ENCODE measurements at places on chromosomes 16 and 17. TPM values are rescaled to one million over a fixed set of nuclear protein-coding genes. Genes with fewer than 3 reads are reported as not detected.
A peak's percentile ranks its signal among the peaks of the same experiment; 100 is the strongest.

- DNase-seq: no peak
These were observed 368.8 kb downstream of the SNX29 start for GRCh38 chr16:12345349-12345748.

NLRC3 gene
- total RNA-seq: 0.17 TPM

DNA sequence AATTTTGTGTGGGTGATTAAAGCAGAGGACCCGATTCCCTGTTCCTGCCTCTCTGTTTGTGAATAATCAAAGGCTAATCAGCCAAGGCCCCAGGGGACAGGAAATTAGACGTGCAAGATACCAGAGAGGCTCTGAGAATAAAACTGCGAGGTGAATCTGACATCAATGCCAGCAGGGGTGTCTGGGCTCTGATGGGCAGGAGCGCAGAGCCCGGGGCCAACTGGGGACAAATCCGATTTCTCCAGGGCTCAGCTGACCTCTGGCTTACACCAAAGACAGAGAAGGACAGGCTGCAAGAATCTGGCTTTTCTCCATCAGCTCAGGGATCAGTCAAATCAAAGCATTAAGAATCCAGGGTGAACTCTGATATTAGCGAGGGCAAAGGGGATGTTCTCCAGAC lies 174.3 kb downstream of the XYLT1 start:
- DNase-seq: no peak

LHX1 gene
- not detected for total RNA-seq

GRCh38 chr16:68386628-68387027 lies 61.7 kb downstream of the SMPD3 start:
- DNase-seq: no peak

- no peak for DNase-seq
These were observed 27.2 kb downstream of the GJD3 start for GRCh38 chr17:40337351-40337750.

SGF29 gene
- total RNA-seq: 6.9 TPM

DNA sequence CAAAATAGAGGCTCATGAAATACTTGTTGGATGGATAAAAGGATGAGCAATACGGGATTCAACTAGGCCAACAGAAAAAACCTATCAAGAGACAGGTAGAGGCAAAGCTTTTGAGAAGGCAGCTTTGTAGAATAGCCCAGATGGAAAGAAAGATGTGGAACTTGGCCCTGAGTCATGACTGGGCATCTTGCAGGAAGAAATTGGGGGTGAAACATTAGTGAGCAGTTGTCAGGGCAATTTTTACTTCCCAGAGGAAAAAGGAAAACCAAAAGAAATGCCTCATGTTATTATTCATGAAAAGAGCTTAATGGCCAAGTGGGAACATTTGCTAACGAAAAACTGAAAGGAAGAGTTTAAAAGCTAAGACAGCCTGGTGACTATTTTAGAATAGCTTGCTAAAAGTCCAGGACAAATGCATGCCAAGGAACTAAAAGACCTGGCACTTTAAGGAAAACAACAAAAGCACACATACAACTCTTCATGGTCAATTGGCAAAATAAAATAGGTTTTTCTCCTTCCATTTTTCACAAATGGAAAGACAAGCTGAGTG lies 180.1 kb downstream of the HS3ST3A1 start:
- DNase-seq: no peak

- DNase-seq: no peak
These were observed 65.9 kb downstream of the HIC1 start for GRCh38 chr17:2120586-2121335.

CA7 gene
- total RNA-seq: not detected

GNG13 gene
- total RNA-seq: not detected

DNA sequence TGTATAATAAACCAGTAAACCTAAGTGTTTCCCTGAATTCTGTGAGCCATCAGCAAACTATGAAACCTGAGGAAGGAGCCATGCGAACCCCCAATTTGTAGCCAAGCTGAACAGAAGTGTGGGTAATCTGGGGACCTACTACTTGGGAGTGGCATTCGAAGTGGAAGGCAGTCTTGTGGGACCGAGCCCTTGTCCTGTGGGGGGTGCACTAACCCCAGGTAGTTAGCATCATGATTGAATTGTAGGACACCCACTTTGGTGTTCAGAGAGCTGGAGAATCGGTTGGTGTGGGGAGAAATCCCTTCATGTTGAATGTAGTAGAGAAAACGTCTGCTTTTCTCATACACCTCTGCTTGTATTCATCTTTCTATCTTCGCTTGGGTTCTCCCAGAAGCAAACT lies 79.7 kb upstream of the CPHXL start:
- no peak for DNase-seq

DNA sequence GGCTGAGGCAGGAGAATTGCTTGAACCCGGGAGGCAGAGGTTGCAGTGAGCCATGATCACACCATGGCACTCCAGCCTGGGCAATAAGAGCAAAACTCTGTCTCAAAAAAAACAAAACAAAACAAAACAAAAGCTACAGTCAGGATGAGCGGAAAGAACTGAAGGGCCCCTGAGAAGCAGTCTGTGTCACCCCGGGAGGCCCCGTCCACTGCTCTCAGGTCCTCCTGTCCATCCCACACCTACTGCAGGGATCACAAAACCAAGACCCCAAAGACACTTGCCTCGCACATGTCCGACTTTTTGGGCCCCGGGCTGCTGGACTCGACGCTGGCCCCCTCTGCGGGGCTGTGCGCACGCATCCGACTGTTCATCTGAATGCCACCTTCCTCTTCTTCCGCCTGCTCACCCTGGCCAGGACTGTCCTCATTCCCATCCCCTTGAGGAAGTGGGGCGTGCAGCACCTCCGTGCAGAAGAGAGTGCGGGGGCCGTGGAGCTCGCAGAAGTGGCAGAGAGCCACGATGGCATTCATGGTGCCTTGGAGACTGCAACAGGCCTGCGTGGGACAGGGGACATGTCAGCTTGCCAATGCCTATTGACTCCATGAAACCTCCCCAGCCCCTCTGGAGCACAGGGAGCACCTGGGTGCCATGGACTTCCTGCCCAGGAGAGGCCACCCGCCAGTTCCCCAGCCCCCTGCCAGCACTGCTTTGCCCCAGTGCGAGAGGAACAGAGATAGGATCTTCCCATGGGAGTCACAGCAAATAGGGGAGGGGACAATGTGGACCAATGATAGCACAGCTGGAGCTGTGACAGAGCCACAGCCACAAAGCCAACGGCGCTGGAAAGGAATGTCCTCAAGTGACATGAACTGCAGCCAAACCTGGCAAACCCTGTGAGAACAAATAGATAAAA lies 9.1 kb downstream of the FLCN start:
- DNase-seq: no peak

- no peak for DNase-seq
These were observed 1.7 kb downstream of the MTHFSD start for GRCh38 chr16:86553356-86553755.

GRCh38 chr16:55101026-55101425 lies 170.4 kb downstream of the IRX5 start:
- DNase-seq: no peak

TP53TG3 gene
- not detected for total RNA-seq

- no peak for DNase-seq
These were observed 57.3 kb downstream of the COG7 start for GRCh38 chr16:23395732-23396131.

GRCh38 chr17:45143767-45144198 lies 4.5 kb upstream of the HEXIM1 start:
- peak; percentile 72 for DNase-seq

- DNase-seq: no peak
These were observed 372.7 kb upstream of the TOM1L1 start for GRCh38 chr17:54527941-54528340.

- no peak for DNase-seq
These were observed 292.0 kb upstream of the TNRC6C start for GRCh38 chr17:77666462-77666861.

- DNase-seq: no peak
These were observed 10.0 kb upstream of the ZNF689 start for GRCh38 chr16:30620169-30620568.

MT1A gene
- 5.3 TPM for total RNA-seq

C17orf50 gene
- not detected for total RNA-seq

DNA sequence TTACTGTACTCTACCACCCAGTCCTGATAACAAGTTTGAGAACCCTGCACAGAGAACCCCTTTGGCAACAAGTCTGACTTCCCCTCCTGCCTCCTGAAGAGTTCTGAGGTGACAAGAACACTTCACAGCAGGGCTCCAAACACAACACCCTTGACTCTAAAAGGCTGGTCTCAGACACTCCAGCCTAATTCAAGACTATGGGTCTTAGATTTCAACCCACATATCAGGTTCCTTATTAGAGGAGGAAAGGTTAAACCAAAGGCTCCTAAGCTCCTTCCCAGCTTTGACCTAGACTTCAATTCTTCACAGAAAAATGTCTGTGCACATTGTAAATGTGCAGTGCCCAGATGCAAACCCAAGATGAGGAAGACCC lies 23.0 kb downstream of the RANBP10 start:
- no peak for DNase-seq

TPSD1 gene
- total RNA-seq: not detected

PARD6A gene
- total RNA-seq: 4.1 TPM

DNA sequence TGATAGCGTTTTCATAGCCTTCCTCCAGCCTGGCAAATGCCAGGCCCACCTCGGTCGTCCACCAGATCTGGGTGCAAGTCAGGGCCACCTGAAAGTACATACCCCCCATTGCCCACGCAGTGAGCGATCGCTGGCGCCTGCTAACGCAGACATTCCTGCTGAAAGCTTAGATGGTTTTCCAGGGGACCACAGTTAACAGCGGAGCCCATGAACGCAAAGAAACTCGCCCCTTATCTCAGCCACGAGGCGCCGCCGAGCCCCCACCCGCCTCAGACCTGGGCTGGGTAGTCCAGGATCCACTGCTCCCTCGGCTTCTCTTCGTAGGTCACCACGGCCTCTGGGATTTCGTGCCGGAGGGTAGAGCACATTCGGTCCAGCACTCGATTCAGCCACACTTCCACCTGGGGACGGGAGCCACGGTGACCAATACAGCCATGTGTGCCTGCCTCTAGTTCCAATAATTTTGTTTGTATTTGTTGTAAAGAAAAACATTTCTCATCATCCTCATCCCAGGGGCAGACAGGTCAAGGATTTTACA lies 74.5 kb downstream of the DNAH17 start:
- no peak for DNase-seq

CETP gene
- not detected for total RNA-seq

GRCh38 chr17:79408251-79408650 lies 202.6 kb downstream of the RBFOX3 start:
- no peak for DNase-seq

DNA sequence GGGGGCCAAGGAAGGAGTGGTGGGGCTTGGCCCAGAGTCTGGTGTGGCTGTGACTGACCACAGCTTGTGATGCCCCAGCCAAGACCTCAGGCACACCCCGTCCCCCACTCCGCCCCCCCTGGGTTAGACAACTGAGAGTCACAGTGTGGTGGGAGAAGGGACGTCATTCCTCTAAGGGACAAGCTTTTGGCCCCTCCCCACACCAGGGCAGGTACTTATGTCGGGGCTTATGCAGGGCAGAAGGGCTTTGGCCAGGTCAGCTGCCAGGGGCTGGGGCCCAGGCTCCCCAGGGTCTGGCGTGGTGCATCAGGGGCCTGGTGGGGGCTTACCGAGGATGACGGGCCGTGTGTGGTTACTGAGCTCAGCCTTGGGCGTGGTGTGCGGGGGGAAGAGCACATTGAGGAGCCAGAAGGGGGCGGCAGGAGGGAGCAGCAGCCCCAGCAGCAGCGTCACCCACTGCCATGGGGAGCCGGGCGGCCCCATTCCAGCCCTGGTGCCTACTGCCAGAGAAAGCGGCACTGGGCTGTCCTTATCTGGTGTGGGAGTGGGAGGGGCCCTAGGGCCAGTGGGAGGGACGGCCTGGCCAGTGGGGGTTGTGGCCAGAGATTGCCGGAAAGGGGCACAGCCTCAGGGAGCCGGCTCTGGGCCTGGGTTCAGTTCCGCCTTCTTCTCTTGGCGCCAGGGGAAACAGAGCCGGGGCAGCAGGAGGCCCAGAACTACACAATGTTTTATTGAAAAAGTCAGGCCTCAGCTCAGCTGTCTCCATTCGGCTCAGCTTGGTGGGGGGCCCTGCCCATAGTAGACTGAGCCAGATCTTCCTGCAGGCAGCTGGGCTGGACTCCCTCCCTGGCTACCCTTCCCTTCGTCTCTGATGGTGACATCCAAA lies at the start of gene LCAT:
TSS of gene LCAT (minus strand) at position 502 of the 886 bp plus-strand sequence. CDS start at position 483, 19 bp downstream.
- peak; percentile 36 for DNase-seq

GRCh38 chr17:1089915-1090314 lies 89.9 kb downstream of the ABR start:
- peak; percentile 40 for DNase-seq

DNA sequence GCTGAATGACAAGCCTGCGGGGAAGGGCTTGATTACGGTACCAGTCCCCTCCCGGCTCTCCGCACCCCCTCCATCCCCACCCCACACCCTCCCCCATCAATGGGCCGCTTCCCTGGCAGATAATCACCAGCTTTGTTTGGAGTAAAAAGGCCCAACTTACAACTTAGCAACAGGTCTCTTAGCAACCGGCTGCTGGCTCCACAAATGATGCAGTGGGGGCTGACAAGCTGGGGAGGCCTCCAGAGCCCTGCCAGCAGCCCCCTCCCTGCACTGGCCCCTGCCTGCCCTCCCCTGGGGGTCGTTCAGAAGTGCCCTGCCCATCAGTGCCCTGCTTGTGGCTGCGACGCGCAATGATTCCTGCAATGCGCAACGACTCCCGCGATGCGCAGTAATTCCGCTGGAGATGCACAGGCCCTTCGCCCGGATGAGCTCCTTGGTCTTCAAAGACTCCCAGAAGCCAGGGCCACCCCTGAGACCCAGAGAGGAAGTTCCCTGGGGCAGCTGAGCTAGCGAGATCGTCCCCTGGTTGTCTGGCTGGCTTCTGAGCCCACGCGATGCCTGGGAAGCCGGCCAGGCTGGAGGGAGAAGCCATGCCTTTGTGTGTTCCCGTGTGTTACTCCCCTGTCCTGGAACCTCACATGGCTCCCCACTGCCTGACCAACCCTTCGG lies 23.3 kb downstream of the CPNE2 start:
- DNase-seq: peak; percentile 47

GRCh38 chr17:81902023-81902652 lies at the start of gene NPB:
TSS of gene NPB (plus strand) at chr17:81902238. CDS start at chr17:81902278, 40 bp downstream.
- no peak for DNase-seq
